Esophagus squamous epithelium (tissue), 5 donors: ENCODE measurements at places on chromosomes 5 and 9.

DNA sequence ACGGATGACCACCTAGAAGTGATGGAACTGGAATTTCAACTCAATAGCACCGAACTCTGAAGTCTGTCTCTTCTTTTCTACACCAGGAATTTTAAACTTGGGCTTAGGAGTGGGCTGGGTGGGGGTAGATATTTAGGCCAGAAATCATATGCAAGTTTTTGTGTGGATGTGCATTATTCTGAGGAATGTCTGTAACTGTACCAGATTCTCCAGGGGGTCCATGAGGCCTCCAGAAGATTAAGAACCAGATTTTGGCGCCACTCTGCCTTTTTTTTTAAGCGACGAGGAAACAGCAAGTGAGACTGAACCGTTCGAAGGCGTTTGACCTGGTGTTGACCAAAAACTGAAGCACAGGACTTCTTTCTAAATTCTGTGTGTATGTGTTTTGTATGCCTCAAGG lies 88.8 kb upstream of the TTC23L start:
- DNase-seq, result no peak

- no peak for DNase-seq
Measured at GRCh38 chr5:149888280-149888679, 56.3 kb downstream of the PDE6A start.

GRCh38 chr5:40227366-40227765 lies 452.3 kb upstream of the PTGER4 start:
- DNase-seq, result no peak

GRCh38 chr5:61599370-61600122 lies 267.5 kb downstream of the ZSWIM6 start:
- DNase-seq, result no peak

DNA sequence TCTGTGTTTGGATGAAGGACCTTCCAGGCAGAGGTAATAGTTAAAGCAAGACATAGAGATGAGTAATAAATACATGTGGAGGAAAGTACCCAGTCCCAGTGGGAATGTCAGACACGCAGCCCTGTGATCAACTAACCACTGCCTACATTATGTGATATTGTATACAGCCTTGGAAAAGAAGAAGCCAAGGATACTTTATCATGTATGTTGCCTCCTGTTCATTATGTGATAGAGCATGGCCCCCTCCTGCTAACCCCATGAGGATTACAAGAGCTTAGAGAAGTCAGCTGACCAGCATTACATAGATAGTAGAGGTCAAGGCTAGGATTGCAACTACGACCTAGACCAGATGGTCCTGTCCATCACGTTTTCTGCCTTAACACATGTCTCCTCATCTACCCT lies 497.0 kb upstream of the TNC start:
- DNase-seq, result no peak

DNA sequence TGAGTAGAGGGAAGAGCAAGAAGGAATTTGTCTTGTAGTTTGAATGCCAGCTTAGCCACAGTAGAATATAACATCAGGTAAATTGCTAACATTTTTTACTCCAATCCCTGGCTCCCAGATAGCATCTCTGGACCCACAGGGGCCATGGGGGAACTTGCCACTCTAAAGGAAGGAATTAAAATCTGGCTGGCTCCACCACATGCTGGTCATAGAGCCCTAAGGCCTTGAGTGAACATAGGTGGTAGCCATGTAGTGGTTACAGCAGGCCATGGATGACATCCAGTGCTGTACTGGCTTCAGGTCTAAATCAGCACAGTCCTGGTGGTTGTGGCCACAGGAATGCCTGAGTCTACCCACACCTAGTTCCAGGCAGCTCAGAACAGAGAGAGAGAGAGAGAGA lies 109.9 kb upstream of the RGMB start:
- no peak for DNase-seq

DNA sequence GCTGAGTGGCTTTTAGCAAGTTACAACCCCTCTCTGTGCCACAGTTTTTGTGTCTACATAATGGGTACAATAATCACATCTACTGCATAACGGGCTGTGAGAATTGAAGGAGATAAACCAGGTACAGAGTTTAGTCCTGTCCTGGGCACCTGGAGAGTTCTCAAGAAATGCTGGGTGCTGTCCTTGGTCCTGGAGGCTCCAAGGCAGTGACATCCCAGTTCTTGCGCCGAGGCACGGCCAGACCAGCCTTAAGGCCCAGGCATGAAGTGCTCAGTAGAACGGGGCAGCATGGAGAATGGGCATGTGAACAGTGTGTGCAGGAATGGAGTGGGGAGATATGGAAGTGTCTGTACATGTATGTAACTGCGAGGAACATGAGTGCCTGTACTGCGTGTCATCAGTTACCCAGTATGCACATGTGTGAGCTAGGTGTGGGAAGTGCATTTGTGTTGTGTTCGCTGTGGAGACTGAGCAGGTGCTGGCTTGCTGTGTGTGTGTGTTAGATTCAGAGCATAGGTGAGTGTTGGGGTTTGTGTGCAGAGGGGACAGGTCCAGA lies 6.3 kb upstream of the UNC5A start:
- DNase-seq, result no peak

- no peak for DNase-seq
Measured at GRCh38 chr9:134517069-134517680, 124.4 kb upstream of the COL5A1 start.

DNA sequence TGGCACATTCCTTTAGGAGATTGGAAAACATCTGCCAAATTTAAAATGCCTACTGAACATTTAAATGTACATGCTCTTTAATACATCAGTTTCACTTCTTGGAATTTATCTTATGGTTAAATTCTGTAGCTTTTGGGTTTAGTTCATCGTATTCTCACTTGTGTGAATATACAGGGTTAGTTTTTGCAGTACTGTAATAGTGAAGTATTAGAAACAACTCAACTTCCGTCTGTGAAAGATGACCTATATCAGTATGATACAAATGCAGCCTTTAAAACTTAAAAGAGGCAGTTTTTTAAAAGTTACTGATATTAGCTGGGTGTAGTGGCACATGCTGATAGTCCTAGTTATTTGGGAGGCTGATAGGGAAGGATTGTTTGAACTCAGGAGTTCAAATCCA lies 57.2 kb downstream of the CDC42SE2 start:
- DNase-seq, result no peak

- no peak for DNase-seq
Measured at GRCh38 chr9:77943057-77943456, 88.6 kb downstream of the GNAQ start.

- DNase-seq, result no peak
Measured at GRCh38 chr9:93211654-93212001, 27.7 kb downstream of the WNK2 start.

GRCh38 chr9:80493258-80493657 lies 921.5 kb downstream of the TLE4 start:
- DNase-seq, result no peak

DNA sequence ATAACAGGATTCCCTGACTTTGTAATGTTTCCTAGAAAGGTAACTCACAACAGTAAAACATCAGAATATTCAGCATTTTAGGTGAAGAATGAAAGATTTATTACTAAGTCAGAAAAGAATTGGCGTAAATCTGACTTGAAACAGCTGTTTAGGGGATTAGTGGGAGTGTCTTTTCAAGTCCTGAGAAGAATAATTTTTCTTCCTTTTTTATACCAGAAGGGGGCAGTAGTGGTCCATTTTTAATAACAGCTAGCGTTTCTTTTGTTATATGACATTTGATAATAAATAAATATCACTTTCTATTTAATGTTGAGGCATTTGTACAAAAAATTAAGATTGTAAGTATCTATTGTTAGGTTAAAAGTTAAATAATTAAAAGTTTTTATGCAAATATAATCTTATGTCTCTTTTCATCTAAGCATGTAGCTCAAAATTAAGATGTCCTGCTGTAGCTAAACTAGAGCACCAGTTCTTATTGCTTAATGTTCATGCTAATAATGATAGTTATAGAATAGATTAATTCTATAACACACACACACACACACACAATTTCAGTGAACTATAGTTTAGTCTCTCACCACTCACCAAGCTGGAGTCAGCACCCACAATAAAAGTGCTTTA lies 258.7 kb upstream of the ARRDC3 start:
- DNase-seq, result no peak

GRCh38 chr5:50710838-50711237 lies 44.4 kb downstream of the PARP8 start:
- DNase-seq, result no peak
